ENCODE measurements at places on chromosomes 6 and 20.
A peak's percentile ranks its signal among the peaks of the same experiment; 100 is the strongest.

DNA sequence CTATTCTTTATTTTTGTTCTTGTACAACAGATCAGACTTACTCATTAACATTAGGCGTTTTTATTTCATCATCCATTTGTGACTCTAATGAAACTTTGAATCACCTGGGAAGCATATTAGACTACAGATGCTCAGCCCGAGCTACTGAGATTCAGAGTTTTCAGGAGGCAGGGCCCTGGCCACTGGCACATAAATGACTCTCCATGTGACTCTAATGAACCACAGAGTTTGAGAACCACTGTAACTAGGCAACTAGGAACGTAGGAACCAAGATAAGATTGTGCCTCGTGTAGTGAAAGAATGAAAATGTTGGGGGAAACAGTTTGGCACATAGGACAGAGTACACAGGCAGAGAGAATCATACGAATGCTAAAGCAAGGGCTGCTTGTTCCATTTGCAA is 405.9 kb upstream of the BTBD3 start:
- no peak for DNase-seq

DNA sequence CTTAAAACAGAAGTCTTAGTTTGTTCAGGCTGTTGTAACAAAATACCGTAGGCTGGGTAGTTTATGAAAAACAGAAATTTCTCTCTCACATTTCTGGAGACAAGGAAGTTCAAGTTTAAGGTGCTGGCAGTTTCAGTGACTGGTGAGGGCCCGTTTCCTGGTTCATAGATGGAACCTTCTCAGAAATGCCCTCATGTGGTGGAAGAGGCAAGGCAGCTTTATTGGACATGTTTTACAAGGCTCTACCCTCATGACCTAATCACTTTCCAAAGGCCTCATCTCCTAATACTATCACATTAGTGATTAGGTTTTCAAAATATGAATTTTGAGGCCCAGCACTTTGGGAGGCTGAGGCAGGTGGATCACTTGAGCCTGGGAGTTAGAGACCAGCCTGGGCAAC is 2.4 kb downstream of the HEBP2 start:
- no peak for DNase-seq

- DNase-seq, result no peak
These were observed 3.5 kb upstream of the UNC93A start for GRCh38 chr6:167287513-167288048.

DNA sequence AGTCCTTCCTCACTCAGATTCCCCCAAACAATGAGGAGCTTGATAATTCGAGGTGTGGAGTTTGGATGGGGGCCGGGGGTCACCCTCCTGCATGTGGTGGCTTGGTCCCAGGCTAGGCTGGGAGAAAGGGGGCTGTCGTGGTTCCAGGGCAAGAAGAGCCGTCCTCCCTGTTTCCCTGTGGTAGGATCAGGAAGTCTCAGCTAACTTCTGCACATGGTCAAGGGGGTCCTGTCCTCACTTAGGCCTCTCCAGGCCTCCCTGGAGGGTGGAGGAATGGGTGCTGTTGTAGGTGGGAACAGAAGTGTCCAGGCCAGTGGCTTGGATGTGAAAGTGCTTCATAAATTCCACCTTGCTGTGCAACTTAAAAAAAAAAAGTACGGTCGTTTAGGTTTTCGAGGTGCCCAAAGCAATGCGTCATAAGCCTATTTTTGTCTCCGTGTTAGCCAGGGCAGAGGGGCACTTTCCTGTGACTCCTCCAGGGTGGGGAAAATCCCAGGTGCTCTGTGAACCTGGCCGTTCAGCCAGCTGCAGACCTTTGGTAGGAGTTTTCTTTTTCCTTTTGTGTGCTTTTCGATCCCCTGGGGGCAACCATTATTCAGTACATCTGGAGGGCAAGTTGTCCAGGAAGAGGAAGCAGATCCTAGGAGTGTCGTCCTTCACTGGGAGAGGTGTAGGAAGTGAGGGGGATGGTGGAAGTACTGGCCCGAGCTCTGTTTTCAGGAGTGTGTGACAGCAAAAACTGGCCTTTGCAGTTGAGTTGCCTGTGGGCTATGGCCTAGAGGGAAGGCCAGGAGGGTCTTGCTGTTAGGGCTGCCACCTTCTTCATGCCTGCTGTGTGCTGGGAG is 9.6 kb downstream of the IGF2R start:
- no peak for DNase-seq

DNA sequence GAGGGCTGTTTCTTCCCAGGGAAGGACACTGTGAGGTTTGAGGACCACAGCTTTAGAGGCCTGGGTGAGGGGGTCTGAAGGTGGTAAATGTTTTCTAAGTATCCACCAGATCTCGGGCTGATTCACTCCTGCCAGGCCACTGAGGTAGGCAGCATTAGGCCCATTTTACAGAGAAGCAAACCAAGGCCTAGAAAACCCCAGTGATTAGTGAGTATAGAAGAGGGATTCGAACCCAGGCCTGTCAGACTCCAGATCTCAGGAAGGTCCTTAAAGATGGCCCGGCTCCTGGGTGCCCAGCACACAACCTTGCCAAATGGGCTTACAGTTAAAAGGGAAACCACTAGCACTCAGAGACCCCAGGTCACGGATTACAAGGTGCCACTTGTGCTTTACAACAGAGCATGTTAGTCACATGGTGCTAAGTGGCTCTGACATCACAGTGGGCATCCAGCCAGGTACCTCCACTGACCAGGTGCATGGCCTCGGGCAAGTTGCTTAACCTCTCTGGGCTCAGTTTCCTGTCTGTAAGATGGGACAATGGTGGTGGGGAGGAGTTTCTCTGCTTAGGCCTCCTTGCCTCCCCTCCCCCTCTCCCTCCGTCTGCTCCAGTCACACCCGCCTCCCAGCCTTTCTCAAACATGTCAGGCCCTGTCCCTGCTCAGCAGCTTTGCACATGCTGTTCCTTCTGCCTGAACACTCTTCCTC is 18.8 kb upstream of the SIRPA start:
- DNase-seq, result no peak

GRCh38 chr6:140370976-140371870 is 996.8 kb upstream of the CITED2 start:
- DNase-seq, result peak; percentile 34

DNA sequence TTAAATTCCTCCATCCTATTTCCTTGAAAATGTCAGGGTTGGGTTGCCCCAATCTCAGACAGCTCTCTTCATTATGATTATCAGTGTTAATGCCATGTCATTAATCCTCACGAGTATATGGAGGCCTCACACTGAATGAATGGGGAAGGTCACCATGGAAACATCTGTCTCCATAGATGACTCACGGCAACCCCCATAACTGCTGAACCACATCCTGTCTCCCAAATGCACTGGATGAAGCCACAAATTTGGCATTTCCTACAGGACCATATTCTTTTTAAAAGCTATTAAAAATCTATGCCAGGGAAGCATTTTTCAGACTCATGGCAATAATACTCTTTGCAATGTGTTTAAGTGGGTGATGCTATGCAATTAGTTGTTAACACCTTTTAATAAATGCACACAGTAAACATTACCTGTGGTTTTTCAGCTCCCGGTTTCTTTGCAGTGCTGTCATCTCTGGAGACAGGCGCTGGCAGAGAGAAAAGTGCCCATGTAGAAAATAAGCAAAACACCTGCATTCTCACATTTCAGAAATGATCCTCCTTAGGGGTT is 80.1 kb upstream of the PTPRK start:
- no peak for DNase-seq

DNA sequence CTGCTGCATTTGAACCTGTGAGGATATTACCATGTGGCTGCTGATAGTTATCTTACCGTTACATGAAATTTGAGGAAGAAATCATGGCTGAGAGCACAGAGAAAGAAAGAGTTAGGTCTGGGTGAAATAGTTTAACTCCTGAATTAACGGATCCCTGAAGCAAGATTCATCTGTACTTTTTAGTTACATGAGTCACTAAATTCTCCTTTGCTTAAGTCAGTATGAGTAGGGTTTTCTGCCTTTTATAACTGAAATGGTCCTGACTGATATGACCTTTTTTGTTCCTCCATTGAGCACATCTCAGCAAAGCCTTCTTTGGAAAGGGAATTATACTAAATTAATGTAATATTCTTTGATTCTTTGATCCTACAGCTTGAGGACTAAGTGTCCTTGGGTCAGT is 333.3 kb upstream of the ZFP64 start:
- no peak for DNase-seq

GRCh38 chr6:105550955-105551620 is 148.2 kb upstream of the PREP start:
- no peak for DNase-seq

DNA sequence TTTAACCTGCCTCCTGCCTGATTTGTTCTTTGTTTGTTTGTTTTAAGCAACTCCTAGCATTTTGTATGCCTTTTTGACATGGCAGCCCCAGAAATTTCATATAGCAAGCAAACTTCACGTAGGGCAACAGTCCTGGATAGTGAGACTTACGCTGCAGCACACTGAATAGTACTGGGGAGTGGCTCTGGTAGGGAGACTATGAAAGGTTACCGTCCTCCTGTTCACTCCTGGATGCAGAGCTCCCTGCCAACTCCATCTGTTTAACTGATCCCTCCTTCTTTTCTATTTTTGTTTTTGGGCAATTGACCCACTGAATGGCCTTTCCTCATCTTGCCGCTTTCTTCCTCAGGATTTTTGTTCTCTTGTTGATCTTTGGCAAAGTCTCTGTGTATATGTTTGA is 44.5 kb upstream of the BMP6 start:
- no peak for DNase-seq

DNA sequence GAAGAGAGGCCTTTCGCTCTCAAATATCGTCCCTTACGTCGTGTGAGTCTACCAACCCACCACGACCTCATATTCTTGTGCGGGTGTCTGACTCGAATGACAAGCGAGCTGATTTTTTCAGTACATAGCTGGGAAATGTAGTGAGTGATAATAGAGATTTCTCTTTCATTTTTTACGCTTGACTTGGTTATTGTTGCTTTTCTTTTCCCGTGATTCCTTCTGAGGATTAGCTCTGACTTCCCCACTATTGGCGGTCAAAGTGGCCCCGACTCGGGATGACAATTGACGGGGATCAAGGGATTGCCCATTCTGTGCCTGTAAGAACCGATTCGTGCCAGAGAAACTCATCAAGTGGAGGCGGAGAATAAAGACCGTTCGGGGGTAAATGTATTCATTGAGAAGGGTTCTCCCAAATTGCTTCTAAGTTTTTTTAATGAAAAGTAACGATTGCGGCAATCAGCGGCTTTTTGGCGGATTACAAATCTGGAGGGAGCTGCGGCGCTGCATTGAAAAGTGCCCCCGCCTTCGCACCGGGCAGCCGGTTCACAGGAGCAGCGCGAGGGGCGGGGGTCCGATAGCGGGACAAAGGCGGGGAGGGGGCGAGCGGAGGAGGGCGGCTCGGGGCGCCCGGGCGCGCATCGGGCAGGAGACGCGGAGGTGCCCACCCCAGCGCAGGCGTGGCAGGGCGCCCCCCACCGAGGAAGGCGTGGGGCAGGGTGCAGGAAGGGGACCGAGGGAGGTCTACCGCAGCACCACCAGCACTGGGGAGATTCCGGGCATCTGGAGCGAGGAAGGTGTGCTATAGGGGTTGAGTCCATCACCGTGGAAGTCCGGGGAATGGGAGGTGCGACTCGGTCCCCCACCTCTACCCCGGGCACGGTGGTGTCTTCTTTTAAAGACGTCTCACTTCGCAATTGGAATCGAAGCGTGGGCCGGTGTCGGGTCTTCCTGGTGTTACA is 44.5 kb upstream of the OSTM1 start:
- peak; percentile 33 for DNase-seq

DNA sequence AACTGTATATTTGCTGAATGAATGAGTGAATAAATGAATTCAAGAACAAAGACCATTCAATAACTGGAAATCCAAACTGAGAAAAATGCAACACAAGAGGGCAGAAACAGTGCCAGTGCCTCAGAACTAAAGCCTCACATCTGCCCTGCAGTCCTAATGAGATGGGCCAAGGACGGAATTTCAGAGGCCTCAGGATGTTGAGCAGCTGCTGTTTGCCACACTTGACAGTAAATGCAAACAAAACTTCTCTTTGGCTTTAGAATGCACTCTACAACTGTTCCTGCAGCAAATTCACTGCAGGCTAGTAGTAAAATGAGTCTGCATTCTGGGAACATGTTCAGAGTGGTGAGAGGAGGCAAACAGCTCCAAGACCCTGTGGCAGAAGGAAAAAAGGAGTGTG is 177.6 kb upstream of the LRFN2 start:
- DNase-seq, result no peak

GRCh38 chr6:159404296-159404695 is 235.1 kb downstream of the FNDC1 start:
- no peak for DNase-seq

DNA sequence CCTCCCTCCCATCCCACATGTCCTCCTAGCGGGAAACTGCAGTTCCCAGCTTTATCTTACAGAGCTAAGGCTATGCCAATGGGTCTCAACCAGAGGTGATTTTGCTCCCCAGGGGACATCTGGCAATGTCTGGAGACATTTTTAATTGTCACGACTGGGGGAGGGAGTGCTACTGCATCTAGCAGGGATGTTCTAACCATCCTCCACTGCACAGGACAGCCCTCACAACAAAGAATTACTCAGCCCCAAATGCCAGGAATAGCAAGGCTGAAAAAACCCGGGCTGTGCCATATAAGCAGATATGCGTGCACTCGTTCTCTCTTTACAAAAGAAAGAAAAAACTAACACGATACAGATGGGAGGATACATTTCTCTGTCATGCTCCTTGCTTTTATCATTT is 8.5 kb downstream of the MRPS18A start:
- DNase-seq, result no peak

DNA sequence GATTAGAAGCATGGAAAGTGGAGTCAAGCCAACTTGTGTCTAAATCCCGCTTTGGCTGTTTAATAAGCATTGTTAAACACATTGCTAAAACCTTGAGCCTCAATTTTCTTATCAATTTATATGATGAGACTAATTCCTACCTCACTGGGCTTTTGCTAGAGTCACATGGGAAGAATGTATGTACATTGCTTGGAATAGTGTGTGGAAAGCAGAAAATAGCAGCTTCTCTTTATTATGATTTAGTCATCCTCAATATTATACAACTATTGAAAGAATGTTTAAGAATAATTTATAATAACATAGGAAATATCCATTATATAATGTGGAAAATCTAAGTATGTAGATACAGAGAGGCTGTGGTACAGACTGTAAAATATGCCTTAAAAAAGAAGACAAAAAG is 313.0 kb upstream of the CDYL start:
- DNase-seq, result no peak
